ENCODE measurements at places on chromosomes 2 and 18.

- no peak for DNase-seq
These were observed 819.6 kb downstream of the TSN start for GRCh38 chr2:122575076-122575475.

- DNase-seq, result no peak
These were observed 31.9 kb upstream of the GPC1 start for GRCh38 chr2:240403396-240404104.

- no peak for DNase-seq
These were observed 568 bp downstream of the TMEM131 start for GRCh38 chr2:97995026-97995733.

DNA sequence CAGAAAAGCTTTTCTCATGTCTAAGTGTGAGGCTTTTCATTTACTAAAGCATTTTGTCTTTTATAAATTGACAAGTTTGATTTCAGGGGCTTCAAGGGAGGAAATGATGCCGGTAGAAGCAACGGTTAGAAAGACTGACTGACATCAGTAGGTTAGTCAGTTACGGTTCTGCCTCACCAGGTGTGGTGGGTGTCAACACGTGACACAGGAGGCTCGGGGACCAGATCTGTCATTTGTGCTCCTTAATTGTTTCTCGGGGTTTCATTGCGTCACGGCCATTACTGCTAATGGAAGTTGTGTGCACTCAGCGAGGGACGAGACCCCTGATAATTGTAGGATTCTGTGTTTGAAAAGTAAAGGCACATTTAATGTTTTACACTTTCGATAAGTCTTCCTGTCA, 18.9 kb upstream of the PTPRM start:
- DNase-seq, result no peak

GRCh38 chr18:77223653-77224052, 26.0 kb upstream of the GALR1 start:
- DNase-seq, result no peak

DNA sequence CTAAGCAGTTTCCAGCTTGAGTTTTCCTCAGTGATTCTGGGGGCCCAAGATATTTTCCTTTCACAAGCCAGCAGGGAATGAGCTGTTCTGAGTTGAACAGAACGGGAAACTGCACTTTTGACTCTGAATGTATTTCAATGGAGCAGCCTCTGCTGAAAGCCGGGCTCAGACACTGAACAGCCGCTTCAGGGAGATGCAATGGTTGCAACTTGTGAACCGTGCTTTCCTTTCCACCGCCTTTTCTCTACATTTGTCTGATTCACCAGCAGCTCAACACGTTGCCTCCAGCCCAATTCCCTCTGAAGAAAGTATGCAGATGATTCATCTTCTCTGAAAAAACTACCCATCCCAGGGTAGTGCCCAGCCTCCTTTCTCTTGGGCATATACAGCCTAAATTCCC, 119.3 kb upstream of the PKDCC start:
- DNase-seq, result no peak
